ENCODE measurements at places on chromosomes 12 and 14. TPM values are rescaled to one million over a fixed set of nuclear protein-coding genes. Genes with fewer than 3 reads are reported as not detected.

Gene ATL1
- 5.9 TPM for total RNA-seq

Gene KRT78
- total RNA-seq, result not detected

DNA sequence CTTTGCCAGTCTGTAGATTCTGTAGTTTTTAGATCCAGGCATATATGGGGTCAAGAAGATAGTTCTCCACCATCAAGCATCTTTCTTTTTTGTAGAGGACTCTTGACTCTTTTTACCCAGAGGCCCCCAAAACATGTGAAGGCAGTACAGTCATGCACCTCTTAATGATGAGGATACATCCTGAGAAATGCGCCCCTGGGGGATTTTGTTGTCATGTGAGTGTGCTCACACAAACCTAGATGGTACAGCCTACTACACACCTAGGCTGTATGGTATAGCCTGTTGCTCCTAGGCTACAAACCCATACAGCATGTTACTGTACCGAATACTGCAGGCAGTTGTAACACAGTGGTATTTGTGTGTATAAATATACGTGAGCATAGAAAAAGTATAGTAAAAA lies 23.0 kb downstream of the EVL start:
- no peaks in the 10 kb centered on the region for H3K4me1 ChIP-seq
- H3K27ac ChIP-seq, result no peak overlapping the region
- peaks cover 53% of the 10 kb centered on the region for H3K36me3 ChIP-seq
- no peak overlapping the region for H3K4me3 ChIP-seq

GRCh38 chr12:91565246-91565645 lies 382.6 kb upstream of the DCN start:
- H3K4me3 ChIP-seq, result no peak overlapping the region
- no peaks in the 10 kb centered on the region for H3K27me3 ChIP-seq
- no peaks in the 10 kb centered on the region for H3K4me1 ChIP-seq
- no peak for DNase-seq

GRCh38 chr14:20907214-20907613 lies 16.0 kb downstream of the RNASE3 start:
- H3K27ac ChIP-seq, result no peak overlapping the region
- no peaks in the 10 kb centered on the region for H3K4me1 ChIP-seq
- DNase-seq, result no peak

DNA sequence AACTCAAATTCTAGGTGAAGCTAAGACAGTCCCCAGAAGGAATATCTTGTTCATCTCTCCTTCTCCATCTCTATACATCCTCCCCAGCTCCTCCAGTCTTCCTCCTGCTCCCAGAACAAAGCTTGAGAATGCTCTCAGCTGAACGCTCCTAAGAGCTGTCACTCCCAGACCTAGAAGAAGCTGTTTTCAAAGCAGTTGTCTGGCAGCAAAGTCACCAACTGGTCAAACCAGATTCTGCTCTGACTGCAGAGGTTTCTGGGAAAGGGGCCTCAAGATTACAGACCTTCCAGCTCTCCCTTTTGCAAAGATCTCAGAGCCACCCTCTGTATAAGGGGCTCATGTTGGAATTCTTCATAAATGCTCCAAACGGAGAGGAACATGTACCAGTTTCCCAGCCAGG lies 9.6 kb upstream of the HSPB8 start:
- H3K27me3 ChIP-seq, result no peaks in the 10 kb centered on the region
- H3K27ac ChIP-seq, result no peak overlapping the region
- no peaks in the 10 kb centered on the region for H3K4me1 ChIP-seq
- H3K36me3 ChIP-seq, result no peaks in the 10 kb centered on the region

Gene FAM181A
- total RNA-seq, result 3.5 TPM

- DNase-seq, result no peak
- no peaks in the 10 kb centered on the region for H3K36me3 ChIP-seq
- no peak overlapping the region for H3K27ac ChIP-seq
- peaks cover 7% of the 10 kb centered on the region for H3K4me1 ChIP-seq
- no peaks in the 10 kb centered on the region for H3K27me3 ChIP-seq
Observed at GRCh38 chr12:12919666-12920435, 28.5 kb downstream of the GPRC5A start.

Gene TSPAN19
- not detected for total RNA-seq

DNA sequence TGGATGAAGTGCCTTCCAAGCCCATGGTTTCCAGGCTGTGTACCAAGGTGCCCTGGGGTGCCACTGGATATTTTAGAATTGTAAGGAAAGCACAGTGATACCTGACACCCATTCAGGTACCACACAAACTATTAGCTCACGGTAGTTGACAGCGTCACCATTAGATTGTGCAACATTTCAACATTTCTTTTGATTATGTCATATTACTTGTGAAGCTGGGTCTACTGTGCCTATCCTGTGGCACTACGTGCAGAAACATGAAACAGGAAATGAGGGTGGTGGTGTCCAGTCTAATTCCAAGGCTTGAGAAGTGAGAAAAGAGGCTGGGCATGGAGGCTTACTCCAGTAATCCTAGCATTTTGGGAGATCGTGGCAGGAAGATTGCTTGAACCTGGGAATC lies 75.5 kb upstream of the CPM start:
- no peaks in the 10 kb centered on the region for H3K36me3 ChIP-seq
- peaks cover 14% of the 10 kb centered on the region for H3K4me1 ChIP-seq
- no peak overlapping the region for H3K27ac ChIP-seq
- no peak for DNase-seq
- no peaks in the 10 kb centered on the region for H3K27me3 ChIP-seq

Gene GALNT9
- total RNA-seq, result 1.6 TPM

Data from upper lobe of right lung (tissue), 1 donor.